ENCODE measurements at places on chromosomes 1 and 21. TPM values are rescaled to one million over a fixed set of nuclear protein-coding genes. Genes with fewer than 3 reads are reported as not detected.
A peak's percentile ranks its signal among the peaks of the same experiment; 100 is the strongest.

SLAMF7 gene
- total RNA-seq, result not detected

RGS7 gene
- total RNA-seq, result 0.72 TPM

SLC6A17 gene
- 0.54 TPM for total RNA-seq

ZDHHC18 gene
- total RNA-seq, result 12.5 TPM

GPR52 gene
- total RNA-seq, result 0.90 TPM

TNFAIP8L2 gene
- total RNA-seq, result not detected

CFHR1 gene
- not detected for total RNA-seq

HOOK1 gene
- not detected for total RNA-seq

CATSPERE gene
- 0.18 TPM for total RNA-seq

HSD3B2 gene
- total RNA-seq, result not detected

DNA sequence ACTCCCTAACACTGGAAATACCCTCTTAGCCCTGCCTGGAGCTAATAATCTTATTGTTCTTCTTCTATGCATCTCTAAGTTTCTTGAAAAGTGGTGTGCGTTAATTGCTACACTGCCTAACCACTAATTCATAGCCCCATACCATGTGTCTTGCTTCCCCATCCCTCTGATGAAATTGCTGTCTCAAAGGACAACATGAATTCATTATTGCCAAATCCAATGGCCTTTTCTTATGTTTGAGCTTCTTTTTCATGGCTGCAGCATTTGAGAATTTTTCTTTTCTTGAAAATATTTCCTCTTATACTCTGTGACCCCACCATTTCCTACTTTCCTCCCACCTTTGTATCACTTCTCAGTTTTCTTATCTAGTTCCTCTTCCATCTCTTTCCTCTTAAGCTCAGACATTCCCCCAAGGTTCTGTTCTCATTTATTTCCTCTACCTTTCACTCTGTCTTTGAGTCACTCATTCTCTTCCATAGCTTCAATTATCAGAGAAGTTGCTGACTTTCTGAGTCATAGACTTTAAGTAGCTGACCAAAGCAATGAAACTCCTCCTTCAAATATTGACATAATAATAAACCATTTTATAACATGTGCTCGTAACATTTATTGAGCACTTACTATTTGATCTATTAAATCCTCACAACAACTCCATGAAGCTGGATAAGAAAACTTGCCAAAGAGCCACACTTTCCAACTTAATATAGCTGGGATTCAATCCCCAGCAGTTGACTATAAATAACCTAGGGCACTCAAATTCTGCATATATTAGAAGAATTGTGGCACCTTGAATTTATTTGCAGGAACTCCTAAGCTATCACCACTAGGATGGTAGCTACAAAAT, 35.5 kb upstream of the ATP6V1G3 start:
- no peaks in the 10 kb centered on the region for H3K27me3 ChIP-seq
- DNase-seq, result peak; percentile 24
- no peak overlapping the region for H3K4me3 ChIP-seq
- H3K36me3 ChIP-seq, result no peaks in the 10 kb centered on the region

GRCh38 chr21:15616864-15617574, 112.8 kb upstream of the USP25 start:
- peak; percentile 3 for DNase-seq
- no peaks in the 10 kb centered on the region for H3K27me3 ChIP-seq
- H3K27ac ChIP-seq, result no peak overlapping the region
- H3K36me3 ChIP-seq, result no peaks in the 10 kb centered on the region
- H3K4me1 ChIP-seq, result no peaks in the 10 kb centered on the region
- no peak overlapping the region for H3K4me3 ChIP-seq

DNA sequence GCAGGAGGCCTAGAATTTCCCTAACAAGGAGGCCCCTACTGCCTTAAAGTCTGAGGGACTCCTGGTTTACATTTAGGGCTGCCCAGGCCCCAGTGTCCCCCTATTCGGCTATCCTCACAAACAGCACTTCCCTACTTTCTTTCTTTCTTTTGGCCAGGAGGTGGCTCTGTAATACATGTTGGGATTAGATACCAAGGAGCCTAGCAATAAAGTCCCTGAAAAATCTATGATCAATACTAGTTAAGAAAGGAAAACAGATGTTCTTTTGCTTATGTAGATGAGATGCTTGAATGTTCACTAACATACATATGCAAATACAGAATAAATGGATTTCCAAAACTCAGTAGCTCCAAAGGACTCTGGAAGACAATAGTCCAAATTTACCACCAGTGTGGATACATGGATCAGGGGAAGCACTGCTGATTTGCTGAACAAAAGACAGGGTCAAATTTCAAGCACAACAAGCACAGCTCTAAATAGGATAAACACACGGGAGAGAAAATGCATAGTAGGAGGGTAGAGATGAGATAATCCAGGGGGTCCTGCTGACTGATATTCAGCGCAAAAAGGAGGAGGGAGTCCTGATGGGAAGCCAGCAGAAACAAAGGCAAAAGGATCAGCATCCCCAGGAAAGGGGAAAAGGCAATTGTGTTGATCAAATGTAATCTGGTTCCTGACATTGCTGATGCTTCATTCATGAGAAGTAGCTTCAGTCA, 240.0 kb downstream of the NUF2 start:
- H3K36me3 ChIP-seq, result no peaks in the 10 kb centered on the region
- H3K4me3 ChIP-seq, result no peak overlapping the region
- H3K27me3 ChIP-seq, result no peaks in the 10 kb centered on the region
- DNase-seq, result no peak
- no peaks in the 10 kb centered on the region for H3K4me1 ChIP-seq

DNA sequence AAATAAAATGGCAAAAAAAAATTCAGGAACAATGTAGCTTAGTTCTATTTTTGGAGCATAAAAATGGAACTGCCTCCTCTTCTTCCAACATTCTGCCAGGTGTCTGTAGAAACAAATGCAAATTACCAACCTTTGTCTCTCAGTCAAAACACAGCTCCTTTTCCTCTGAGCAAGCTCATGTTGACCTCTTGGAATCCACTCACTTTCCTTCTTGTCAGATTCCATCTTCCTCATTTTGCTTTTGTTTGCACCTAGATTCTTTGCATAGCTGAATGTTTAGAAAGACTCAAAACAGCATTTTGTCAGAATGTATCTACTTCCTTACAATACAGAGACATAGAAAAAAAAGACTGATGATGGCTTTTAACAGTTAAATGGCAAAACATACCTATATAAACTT, 178.2 kb downstream of the ADGRL2 start:
- H3K4me3 ChIP-seq, result no peak overlapping the region
- H3K27ac ChIP-seq, result no peak overlapping the region
- DNase-seq, result no peak
- no peaks in the 10 kb centered on the region for H3K27me3 ChIP-seq

- peak; percentile 16 for DNase-seq
- H3K27ac ChIP-seq, result no peak overlapping the region
- H3K36me3 ChIP-seq, result no peaks in the 10 kb centered on the region
- H3K4me1 ChIP-seq, result no peaks in the 10 kb centered on the region
Observed at GRCh38 chr1:196193896-196194559, 414.2 kb downstream of the KCNT2 start.

DNA sequence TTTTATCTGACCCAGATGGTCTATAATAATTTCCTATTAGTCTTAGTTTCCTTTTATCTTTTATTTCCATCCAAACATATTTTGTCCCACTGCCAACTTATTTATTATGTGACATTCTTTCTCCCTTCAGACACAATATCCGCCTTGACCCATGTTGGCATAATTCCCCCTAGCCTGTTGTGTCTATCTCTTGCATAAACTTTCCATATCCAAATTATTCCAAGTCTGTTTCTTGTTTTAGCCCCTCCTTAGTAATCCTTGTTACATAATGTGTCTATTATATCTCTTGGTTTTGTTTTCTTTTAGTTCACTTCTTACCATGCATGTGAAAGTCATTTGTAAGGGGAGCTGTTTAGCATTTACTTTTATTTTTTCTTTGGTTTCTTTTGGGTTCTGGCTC, 81.6 kb upstream of the CACHD1 start:
- no peaks in the 10 kb centered on the region for H3K36me3 ChIP-seq
- no peaks in the 10 kb centered on the region for H3K4me1 ChIP-seq
- H3K4me3 ChIP-seq, result no peak overlapping the region
- no peak overlapping the region for H3K27ac ChIP-seq
- H3K27me3 ChIP-seq, result no peaks in the 10 kb centered on the region
- no peak for DNase-seq

DNA sequence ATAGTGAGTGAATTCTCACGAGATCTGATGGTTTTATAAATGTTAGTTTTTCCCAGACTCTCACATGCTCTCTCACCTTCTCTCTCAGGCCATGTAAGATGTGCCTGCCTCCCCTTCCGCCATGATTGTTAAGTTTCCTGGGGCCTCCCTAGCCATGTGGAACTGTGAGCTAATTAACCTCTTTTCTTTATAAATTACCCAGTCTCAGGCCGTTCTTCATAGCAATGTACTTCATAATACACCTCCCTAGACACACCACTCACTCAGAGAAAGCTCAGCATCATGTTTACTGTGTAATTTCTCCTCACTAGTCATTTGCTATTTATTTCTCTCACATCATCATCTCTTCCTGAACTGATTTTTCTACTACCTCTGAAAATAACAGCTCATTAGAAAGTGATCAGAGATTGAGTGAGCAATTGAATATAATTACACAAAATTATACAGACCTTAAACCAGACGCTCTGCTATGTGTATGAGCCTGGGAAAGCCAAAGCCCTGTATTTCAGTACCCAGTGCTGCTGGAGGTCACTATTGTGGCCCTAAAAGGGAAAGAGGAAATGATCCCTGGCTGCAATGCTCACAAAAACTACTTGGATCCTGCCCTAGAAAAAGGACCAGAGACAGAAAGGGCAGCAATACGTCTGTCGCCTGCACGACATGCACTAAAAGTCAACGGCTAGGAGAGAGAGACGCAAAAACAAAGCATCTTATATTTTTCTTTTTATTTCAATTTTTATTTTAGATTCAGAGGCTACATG, 284.5 kb downstream of the DSCAM start:
- no peak for DNase-seq
- H3K36me3 ChIP-seq, result no peaks in the 10 kb centered on the region
- H3K27me3 ChIP-seq, result no peaks in the 10 kb centered on the region
- no peak overlapping the region for H3K27ac ChIP-seq
- no peaks in the 10 kb centered on the region for H3K4me1 ChIP-seq

GRCh38 chr1:177848577-177848976, 121.3 kb downstream of the SEC16B start:
- peak; percentile 62 for DNase-seq
- no peak overlapping the region for H3K4me3 ChIP-seq
- peak overlapping the region; percentile 14 for H3K27ac ChIP-seq
- H3K27me3 ChIP-seq, result no peaks in the 10 kb centered on the region
- no peaks in the 10 kb centered on the region for H3K36me3 ChIP-seq
- H3K4me1 ChIP-seq, result peaks cover 12% of the 10 kb centered on the region

GRCh38 chr1:89206373-89206772, 7.6 kb upstream of the GBP4 start:
- no peaks in the 10 kb centered on the region for H3K4me1 ChIP-seq
- H3K36me3 ChIP-seq, result no peaks in the 10 kb centered on the region
- no peak overlapping the region for H3K4me3 ChIP-seq
- H3K27me3 ChIP-seq, result no peaks in the 10 kb centered on the region
- no peak overlapping the region for H3K27ac ChIP-seq

DNA sequence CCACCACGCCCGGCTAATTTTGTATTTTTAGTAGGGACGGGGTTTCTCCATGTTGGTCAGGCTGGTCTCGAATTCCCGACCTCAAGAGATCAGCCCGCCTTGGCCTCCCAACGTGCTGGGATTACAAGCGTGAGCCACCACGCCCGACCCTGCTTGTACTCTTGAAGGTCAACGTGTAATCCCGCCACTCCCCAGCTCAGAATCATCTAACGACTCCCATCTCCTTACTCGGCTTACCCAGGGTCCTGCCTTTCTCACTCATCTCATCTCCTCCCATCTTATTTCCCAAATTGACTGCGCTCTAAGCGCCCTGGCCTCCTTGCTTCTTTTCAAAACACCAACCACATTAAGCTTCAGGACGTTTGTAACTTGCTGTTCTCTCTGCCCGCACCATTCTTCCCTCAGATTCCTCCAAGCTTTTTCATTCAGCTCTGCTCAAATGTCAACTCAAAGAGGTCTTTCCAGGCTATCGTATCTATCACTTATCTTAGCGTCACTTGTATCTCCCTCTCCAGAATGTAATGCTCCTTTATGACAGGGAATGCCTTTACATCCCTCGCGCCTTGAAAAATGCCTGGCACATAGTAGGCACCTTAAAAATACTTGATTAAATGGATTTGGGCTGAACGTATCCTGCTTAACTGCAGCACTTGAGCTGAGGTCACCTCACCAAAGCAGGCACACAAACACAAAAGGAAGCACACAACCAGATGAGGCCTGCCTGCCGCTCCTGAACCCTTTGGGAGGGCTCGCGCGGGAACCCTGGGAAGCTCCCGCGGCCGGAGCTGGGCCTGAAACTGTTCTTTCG, 1.4 kb upstream of the USP1 start:
- H3K4me1 ChIP-seq, result peaks cover 3% of the 10 kb centered on the region
- peak overlapping the region; percentile 82 for H3K4me3 ChIP-seq
- H3K27me3 ChIP-seq, result peaks cover 3% of the 10 kb centered on the region
- peak overlapping the region; percentile 97 for H3K27ac ChIP-seq
- DNase-seq, result no peak
- no peaks in the 10 kb centered on the region for H3K36me3 ChIP-seq

DNA sequence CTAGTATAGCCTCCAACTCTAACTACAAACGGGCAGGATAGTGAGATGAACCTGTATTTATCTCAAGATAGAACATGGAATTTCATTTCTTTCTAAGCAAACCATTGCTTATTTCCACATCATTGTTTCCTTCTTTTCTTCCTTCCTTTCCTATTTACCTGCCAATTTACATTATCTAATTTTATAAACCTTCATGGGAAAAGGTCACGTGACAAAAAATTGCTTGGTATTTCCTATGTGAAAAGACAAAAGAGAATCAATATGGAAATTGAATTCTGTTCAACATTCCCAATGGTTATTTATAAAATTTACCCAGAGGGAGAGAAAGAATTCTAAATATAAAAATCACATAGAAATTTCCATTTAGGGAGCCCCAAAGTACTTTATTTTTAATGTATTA, 22.4 kb upstream of the RBM15 start:
- DNase-seq, result no peak
- H3K4me1 ChIP-seq, result no peaks in the 10 kb centered on the region
- H3K27ac ChIP-seq, result no peak overlapping the region
- H3K4me3 ChIP-seq, result no peak overlapping the region

GRCh38 chr1:162626094-162626493, 6.2 kb upstream of the DDR2 start:
- no peaks in the 10 kb centered on the region for H3K27me3 ChIP-seq
- DNase-seq, result peak; percentile 33
- peaks cover 12% of the 10 kb centered on the region for H3K4me1 ChIP-seq
- no peak overlapping the region for H3K4me3 ChIP-seq

DNA sequence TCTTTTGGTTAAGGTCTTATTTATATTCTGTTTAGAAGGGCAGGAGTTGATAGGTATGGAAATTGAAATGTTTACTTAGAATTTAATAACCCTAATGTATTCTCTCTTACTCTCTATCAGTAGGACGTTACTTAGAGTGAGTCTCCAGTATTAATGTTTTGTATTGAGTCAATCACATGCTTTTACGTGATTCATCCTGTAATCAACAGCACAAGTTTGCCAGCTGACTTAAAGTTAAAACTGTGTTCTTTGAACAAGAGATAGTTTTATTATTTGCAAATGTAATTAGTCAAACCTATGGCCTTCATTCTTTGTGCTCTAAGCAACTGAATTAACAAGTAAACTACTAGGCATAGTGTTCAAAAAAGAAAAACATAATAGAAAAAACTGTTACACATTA, 57.3 kb downstream of the PKN2 start:
- H3K4me1 ChIP-seq, result peaks cover 3% of the 10 kb centered on the region
- H3K36me3 ChIP-seq, result peaks cover 3% of the 10 kb centered on the region
- H3K27ac ChIP-seq, result no peak overlapping the region
- peak; percentile 77 for DNase-seq

GRCh38 chr1:78044796-78045562, 787 bp upstream of the GIPC2 start:
- H3K4me3 ChIP-seq, result no peak overlapping the region
- no peaks in the 10 kb centered on the region for H3K36me3 ChIP-seq

Data from IMR-90 (cell line).